ENCODE measurements at places on chromosomes 6 and 20.

DNA sequence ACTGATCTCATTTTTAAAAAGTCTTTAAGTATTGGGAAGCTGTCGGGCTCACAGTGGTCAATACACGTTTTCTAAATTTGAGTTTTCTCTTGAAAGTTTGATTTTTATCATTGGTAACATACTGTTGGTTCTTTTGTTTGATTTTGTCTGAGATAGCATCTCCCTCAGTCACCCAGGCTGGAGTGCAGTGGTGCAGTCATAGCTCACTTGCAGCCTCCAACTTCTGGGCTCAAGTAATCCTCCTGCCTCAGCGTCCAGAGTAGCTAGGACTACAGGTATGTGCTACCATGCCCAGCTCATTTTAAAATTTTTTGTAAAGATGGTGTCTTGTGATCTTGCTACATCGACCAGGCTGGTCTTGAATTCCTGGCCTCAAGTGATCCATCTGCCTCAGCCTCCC, 9.1 kb downstream of the PPARD start:
- DNase-seq: no peak

- DNase-seq: no peak
Measured at GRCh38 chr6:42389736-42390135, 62.0 kb downstream of the TRERF1 start.

GRCh38 chr6:14380901-14381828, 263.6 kb downstream of the CD83 start:
- no peak for DNase-seq

GRCh38 chr20:695165-695866, 19.7 kb upstream of the SCRT2 start:
- DNase-seq: no peak

- DNase-seq: no peak
Measured at GRCh38 chr6:133621751-133622150, 267.2 kb upstream of the TCF21 start.

Measured in stomach (tissue), 19 donors.